A549 treated with CORT108297 at 1 μM for 4 hours (cell line): ENCODE measurements at places on chromosomes 1 and 21. TPM values are rescaled to one million over a fixed set of nuclear protein-coding genes. Genes with fewer than 3 reads are reported as not detected.

Gene NVL
- 19.0 to 24.5 TPM (median 19.7 TPM) in 5 replicates for total RNA-seq

Gene AK5
- 5.5 to 10.0 TPM (median 7.0 TPM) in 5 replicates for total RNA-seq

Gene SMPDL3B
- total RNA-seq, result 0.88 to 1.4 TPM (median 1.1 TPM) in 5 replicates

Gene LCE1D
- not detected in 5 replicates for total RNA-seq

Gene RASAL2
- total RNA-seq, result 16.4 to 23.6 TPM (median 17.8 TPM) in 5 replicates

Gene KLHDC9
- total RNA-seq, result 1.1 to 2.7 TPM (median 1.8 TPM) in 5 replicates

Gene KIF14
- 7.8 to 12.7 TPM (median 10.9 TPM) in 5 replicates for total RNA-seq

Gene CRYAA
- 0.18 TPM in 1 of 5 replicates, not detected in the others for total RNA-seq

Gene LYPD8
- total RNA-seq, result 0.09 to 0.15 TPM (median 0.11 TPM) in 4 of 5 replicates, not detected in the other

Gene FCRL5
- total RNA-seq, result not detected in 5 replicates

Gene CFAP74
- 0.06 to 0.08 TPM (median 0.07 TPM) in 3 of 5 replicates, not detected in the others for total RNA-seq
